ENCODE measurements at places on chromosomes 3 and 15.

- DNase-seq, result no peak
Observed at GRCh38 chr3:197782230-197782629, 8.8 kb upstream of the LRCH3 start.

DNA sequence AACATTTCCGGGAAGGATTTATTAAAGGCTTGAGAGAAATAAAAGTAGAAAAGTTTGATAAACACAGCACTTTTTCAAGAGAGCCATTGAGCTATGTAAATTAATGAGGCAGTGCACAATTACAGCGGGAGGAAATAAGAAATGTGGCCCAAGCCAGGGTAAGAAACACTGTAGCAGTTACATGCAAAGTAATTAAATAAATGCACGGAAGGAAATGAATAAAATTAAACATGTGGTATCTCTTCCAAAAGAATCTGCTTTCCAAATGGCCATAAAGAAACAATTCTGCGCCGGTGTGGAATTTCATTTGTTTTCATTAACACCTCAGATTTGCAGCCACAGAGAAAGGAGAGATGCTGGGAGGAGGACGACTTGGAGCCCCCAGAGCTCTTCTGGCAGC, 35.3 kb downstream of the ZPLD1 start:
- no peak for DNase-seq

- DNase-seq, result peak; percentile 2
Observed at GRCh38 chr3:102896851-102897621, 462.2 kb downstream of the ZPLD1 start.

DNA sequence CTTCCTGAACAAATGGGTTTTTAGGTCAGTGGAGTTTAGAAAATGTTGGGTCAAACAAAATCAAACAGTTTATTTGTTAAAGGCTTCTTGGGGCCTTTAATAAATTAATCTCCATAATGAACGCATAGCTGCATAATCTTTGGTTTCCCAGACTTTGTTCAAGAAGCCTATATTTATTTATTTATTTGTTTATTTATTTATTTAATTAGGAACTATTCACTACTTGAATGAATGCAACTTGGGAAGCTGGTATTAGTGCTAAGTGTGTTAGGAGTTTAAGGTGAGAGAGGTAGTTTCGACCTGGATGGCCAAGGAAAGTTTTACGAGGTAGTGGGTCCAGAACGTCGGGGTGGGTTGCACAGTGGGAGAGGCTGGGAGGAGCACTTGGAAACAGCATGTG, 281.9 kb upstream of the C2CD4B start:
- no peak for DNase-seq

- DNase-seq, result no peak
Observed at GRCh38 chr3:113521981-113522380, 7.0 kb upstream of the SPICE1 start.

GRCh38 chr3:22795917-22796316, 407.2 kb upstream of the UBE2E2 start:
- no peak for DNase-seq

DNA sequence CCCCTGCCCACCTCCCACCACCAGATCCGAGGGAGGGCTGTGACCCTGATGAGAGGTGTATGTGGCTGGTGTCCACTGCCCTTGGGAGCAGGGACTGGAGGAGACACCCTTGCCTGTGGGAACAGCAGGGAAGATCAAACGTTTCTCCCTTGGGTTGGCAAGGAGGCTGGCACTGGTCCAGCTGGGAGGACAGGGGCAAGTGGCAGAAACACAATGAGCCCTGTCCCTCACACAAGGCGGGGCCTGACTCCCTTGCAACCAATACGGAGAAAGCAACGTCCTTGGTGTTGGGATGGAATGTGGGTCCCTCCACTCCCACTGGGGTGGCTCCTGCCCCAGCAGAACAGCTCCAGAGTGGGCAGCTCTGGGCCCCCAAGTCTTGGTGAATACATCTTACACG, 5.2 kb downstream of the HYAL2 start:
- DNase-seq, result no peak

GRCh38 chr3:195425849-195426248, 17.0 kb downstream of the ACAP2 start:
- DNase-seq, result no peak

DNA sequence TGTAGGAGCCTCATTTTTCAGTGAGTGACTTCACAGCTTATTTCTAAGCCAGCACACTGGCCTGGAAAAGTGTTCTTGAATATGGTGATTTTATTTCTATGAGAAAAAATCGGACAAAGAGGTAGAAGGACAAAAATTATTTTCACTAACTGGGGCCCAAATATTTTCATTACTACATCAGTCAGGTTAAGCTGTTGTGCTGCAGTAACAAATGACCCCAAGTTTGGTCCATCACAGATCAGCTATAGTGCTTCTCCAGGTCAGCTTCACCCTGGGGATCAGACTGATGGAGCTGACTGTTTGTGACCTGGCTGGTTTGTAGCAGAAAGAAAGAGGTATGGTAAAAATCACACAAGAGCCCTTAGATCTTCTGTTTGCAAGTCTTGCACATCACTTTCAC, 97.9 kb upstream of the STT3B start:
- DNase-seq, result no peak

- no peak for DNase-seq
Observed at GRCh38 chr15:42198516-42198915, 9.6 kb downstream of the VPS39 start.

DNA sequence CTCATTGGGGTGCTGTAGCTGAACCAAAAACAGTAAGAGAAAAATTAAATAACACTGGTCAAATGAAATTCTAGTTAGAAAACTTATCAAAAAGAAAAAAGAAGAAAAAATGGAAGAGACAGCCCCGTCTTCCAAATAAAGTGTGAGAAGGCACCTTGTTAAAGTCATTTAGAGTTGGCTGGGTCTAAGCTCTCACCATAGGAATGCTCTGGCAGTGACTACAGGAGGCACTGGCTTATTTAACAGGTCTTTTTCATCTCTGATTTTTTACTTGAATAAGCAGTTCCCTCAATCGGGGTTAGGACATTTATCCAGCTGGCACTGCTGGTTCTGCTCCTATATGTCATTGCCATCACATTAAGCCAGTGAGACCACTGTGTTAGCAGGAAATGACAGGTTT, 1.6 kb upstream of the ABI3BP start:
- DNase-seq, result no peak

DNA sequence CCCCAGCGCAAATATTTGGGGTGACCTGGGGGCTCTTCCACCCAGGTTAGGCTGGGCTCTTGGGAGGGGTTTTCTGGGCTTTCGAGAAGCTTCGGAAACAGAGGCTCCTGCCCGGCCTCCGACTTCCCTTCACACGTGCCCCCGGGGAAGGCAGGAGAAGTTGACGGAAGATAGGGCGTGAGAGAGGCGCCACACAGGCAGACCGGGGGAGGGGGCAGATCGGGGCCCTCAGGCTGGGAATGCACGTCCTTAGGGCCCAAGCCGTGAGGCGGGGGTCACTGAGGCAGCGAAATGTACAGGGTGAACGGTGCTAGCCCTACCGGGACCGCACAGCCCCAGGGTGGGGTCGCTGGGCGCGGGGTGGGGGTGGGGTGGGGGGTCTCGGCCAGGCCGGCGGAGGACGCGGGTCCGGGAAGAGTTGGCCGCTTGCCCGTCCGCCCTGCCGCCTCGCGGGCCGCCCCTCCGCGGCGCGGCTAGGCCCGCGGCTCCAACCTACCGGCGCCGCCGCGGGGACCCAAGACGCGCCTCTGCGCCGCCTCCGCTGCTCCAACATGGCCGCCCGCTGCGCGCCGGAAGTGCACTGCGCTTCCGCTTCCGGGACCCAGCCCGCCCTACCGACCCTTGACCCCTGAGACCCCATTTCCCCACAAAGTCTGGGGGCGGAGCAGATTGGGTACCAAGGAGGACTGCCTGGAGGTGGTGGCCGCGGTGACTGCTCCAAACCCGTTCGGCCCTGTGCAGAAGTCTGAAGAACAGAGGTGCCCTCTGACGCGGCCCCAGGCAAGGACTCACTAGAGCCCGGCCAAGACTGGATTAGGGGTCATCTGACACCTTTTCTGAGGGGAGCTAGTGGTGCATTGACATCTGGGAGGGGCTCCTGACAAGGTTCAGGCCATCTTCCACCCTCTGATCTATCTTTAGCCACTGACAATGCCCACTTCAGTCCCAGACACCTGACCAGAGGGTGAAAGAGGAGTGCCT, at the start of gene CCDC71:
CCDC71 (minus strand) TSS at position 561 of the 981 bp plus-strand sequence. CDS start 2,123 bp downstream, outside the sequence.
- DNase-seq, result peak; percentile 74

- DNase-seq, result no peak
Observed at GRCh38 chr15:69015591-69015990, 1.1 kb downstream of the NOX5 start.

DNA sequence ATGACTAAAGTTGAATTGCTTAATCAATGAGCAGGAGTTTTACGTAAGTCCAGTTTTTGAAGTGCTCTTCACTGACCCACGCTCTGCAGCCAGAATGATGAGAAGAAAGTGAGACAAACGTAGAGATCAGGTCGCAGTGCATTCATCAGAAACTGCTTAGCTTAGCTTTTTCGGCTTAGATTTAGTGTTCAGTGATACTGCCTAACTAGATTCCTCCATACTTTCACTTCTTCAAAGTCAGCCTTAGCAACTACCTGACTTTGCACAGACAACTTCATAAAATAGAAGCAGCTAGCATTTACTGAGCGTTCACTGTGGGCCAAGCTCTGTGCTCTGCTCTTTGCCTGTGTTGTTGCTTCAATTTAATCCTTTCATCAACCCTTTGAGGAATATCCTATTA, 116.1 kb downstream of the KCNH8 start:
- DNase-seq, result no peak

DNA sequence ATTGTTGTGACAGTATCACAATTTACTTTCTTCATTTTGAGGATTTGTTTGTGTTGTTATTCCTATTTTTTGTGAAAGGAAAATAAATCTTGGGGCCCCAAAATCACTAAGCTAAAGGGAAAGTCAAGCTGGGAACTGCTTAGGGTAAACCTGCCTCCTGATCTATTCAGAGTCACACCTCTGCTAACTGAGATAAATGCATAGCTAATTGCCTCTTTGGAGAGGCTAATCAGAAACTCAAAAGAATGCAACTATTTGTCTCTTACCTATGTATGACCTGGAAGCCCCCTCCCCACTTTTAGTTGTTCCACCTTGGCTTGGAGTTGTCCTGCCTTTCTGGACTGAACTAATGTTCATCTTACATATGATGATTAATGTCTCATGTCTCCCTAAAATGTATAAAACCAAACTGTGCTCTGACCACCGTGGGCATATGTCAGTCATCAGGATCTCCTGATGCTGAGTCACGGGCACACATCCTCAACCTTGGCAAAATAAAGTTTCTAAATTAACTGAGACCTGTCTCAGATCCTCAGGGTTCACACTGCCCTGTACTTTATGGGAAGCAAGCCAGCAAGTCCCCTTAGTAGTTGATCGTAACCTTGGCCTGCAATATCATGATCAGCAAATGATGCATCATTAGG, 523.2 kb upstream of the GOLIM4 start:
- no peak for DNase-seq

GRCh38 chr15:48695827-48696573, 50.5 kb upstream of the FBN1 start:
- DNase-seq, result peak; percentile 33

GRCh38 chr15:30997270-30997669, 5.8 kb upstream of the MTMR10 start:
- no peak for DNase-seq

GRCh38 chr15:76991741-76992645, 2.9 kb upstream of the PSTPIP1 start:
- no peak for DNase-seq

DNA sequence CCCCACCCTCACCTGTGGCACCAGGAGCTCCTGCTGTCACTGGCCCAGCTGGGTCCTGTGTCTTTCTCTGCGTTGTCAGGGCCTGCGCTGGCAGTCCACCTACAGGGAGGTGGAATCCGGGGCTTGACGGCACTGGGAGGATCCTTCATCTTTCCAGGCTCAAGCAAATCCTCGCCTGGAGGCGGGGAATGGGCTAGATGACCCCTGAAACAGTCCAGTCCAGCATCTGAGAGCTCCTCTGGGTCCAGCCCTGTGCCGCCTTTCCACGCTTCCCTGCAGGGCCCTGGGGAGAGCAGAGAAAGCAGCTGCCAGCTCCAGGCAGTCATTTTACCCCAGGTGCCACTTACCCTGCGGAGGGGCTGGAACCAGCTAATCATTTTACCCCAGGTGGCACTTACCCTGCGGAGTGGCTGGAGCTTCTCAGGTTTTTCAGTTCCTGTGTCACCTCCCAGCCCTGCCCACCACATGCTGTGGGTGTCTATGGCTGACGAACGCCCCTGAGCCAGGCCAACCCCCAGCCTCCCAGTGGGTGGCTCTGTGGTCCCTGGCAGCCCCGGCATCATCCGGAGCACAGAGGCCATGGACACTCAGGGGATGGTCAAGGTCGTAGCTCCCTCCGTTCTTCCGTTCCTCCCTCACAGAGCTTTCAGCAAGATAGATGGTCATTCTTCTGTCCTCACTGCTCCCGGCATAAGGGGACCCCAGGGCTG, 17.9 kb upstream of the ADIPOQ start:
- no peak for DNase-seq

- DNase-seq, result peak; percentile 25
Observed at GRCh38 chr3:78978037-78978436, 789.8 kb downstream of the ROBO1 start.

- DNase-seq, result no peak
Observed at GRCh38 chr3:72587282-72587681, 261.0 kb downstream of the SHQ1 start.

- DNase-seq, result no peak
Observed at GRCh38 chr3:32120471-32120870, 14.1 kb downstream of the GPD1L start.

DNA sequence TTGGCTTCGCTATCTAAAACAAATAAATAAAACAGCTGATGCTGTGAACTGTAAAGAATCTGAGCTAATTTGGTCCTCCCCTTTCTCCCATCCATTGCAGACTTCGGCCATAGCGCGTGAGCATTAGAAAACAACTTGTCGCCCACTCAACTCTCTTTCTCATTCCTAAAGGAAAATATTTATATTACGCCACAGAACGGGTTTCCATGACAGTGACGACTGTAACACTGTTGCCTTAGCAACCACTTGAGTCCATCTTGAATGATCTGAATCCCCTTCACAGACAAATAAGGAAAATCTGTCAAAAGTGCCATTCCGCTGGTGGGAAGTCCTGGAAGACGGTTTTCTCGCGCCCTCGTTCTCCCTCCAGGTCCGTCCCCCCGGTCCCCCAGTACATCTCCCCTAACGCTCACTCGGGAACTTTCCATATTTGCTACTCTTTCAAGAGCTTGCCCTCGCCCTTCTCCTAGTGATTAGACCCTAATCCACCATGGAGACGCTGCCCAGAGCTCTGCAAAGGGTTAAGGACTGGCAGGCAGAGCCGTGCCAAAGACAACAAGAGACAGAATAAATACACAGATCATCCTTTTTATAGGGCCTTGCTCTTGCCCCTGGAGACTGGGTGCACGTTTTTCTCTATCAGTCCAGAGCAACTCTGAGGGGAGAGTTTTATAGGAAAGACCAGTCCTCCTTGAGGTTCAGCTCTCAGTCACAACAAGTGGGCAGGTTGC, 50.5 kb downstream of the CRYGS start:
- no peak for DNase-seq

GRCh38 chr15:54810031-54810430, 386.7 kb downstream of the RSL24D1 start:
- DNase-seq, result no peak

GRCh38 chr3:187263270-187263669, 28.3 kb downstream of the MASP1 start:
- DNase-seq, result peak; percentile 27
